ENCODE measurements at places on chromosomes 7 and 10.

- no peak for DNase-seq
Measured at GRCh38 chr7:130150587-130150986, 54.6 kb downstream of the TMEM209 start.

DNA sequence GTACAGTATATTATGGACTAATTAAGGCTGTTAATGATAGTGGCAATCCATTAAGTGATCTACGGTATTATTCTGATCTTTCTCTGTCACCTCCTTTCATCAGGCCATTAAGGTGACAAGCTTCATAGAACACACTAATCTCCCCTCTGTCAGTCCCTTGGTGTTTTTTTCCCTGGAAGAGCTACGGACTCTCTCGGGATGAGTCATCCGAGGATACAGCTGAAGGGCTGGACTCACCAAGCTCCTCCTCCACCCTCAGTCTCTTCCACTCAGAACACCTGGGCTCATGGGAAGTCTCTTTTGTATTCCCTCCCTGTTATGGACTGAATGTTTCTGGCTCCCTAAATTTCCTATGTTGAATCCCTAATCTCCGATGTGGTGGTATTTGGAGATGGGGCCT is 69.8 kb upstream of the PLXNA4 start:
- no peak for DNase-seq

GRCh38 chr10:116112232-116113231 is 160.5 kb downstream of the GFRA1 start:
- DNase-seq: no peak

- peak; percentile 77 for DNase-seq
Measured at GRCh38 chr10:117134056-117134305, 4.1 kb downstream of the VAX1 start.

DNA sequence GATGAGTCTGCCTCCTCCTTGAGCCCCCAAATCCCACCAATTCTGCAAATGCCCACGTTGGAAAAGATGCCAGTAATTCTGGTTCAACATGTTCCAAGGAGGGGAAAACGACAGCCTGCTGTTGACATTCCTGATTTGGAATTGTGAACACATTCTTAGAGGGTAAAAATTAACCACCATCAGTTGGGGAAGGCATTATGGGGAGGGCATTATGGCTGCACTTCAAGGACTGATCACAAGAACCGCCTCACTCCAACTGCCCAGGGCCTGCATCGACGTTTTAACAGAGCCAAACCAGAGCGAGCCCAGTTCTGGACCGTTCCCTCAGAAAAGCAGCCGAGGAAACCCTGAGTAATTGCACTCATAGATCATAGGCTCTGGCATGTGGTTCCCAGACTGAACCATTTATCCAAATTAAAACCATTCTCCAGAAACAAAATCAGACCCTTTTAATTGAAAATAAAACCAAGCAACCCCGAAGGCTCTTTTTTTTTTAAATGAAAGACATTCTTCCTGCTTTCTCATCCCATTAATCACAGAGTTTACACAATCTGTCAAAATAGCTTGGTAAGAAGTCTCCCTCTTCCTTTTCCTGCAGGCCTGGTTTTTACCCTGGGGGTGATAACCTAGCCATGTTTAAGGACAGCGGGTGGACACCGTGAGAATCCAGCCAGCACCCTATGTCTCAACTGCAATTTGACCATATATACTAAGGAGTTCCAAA is 8.0 kb downstream of the TNS3 start:
- DNase-seq: no peak

- no peak for DNase-seq
Measured at GRCh38 chr7:20466543-20467021, 135.9 kb downstream of the ITGB8 start.

DNA sequence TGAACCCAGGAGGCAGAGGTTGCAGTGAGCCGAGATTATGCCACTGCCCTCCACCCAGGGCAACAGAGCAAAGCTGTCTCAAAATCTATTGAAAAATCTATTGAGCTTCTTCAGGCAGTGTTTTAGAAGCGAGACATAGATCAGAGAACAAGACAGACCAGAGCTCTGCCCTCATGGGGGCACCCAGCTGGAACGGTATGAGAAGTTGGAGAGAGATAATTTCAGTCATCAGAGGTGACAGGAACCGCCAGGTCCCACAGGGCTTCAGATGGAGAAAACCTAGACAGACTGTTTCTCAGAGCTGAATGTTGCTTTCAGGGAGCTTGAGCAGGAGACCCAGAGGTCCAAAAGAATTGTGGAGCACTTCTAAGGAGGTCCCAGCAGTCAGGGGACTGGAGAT is 14.2 kb upstream of the GTF2IRD1 start:
- no peak for DNase-seq

GRCh38 chr7:70679661-70680060 is 452.3 kb upstream of the GALNT17 start:
- no peak for DNase-seq

- no peak for DNase-seq
Measured at GRCh38 chr10:124387078-124387874, 31.4 kb downstream of the OAT start.

GRCh38 chr10:43024942-43025700 is 51.7 kb upstream of the RET start:
- peak; percentile 73 for DNase-seq

GRCh38 chr7:131131746-131132431 is 195.8 kb upstream of the MKLN1 start:
- no peak for DNase-seq

- DNase-seq: no peak
Measured at GRCh38 chr7:98727146-98727709, 110.1 kb downstream of the NPTX2 start.

GRCh38 chr10:102120991-102121738 is 997 bp upstream of the LDB1 start:
- DNase-seq: peak; percentile 51

Data from posterior cingulate gyrus (tissue), 11 donors.